ENCODE measurements at places on chromosomes 6 and 20. TPM values are rescaled to one million over a fixed set of nuclear protein-coding genes. Genes with fewer than 3 reads are reported as not detected.

DNA sequence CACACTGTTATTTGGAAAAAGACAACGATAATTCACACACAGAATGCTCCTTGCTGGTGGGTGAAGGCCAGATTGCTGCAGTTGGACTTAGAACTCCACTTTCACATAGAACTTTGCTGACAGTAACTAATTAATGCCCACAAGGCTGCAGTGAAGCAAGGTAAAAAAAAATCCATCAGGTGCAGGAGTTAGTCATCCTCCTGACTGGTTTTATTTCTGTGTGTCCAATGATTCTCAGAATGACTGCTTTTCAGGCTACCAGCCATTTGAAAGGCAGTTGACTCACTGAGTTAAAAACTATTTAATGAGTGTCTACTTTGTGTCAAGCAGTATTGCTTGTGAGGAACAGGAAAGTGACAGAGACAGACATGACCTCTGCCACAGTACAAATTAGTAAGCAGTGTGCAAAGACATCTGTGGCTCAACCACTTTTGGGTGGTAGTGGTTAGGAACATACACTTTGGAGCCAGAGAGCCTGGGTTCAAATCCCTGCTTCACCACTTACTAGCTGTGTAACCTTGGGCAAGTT lies 41.9 kb downstream of the ELOVL5 start:
- DNase-seq, result no peak

GRCh38 chr6:142830116-142830710 lies 114.8 kb downstream of the HIVEP2 start:
- no peak for DNase-seq

GRCh38 chr6:19210849-19211590 lies 626.1 kb upstream of the ID4 start:
- peak; percentile 22 for DNase-seq

- DNase-seq, result peak; percentile 54
Observed at GRCh38 chr6:37210313-37210968, 40.5 kb downstream of the PIM1 start.

Gene EFCAB8
- 0.08 TPM for total RNA-seq

Gene CRISP2
- total RNA-seq, result not detected

Gene MCM9
- total RNA-seq, result 5.9 TPM

Gene GPLD1
- total RNA-seq, result 0.40 TPM

Gene SLC17A3
- total RNA-seq, result not detected

Data from heart left ventricle (tissue), 16 donors.